ENCODE measurements at places on chromosomes 2 and 18. TPM values are rescaled to one million over a fixed set of nuclear protein-coding genes. Genes with fewer than 3 reads are reported as not detected.

GRCh38 chr2:197280015-197280702 lies 30.4 kb downstream of the ANKRD44 start:
- H3K27ac ChIP-seq, result no peak overlapping the region
- no peaks in the 10 kb centered on the region for H3K36me3 ChIP-seq

GRCh38 chr2:43009448-43009847 lies 217.0 kb downstream of the ZFP36L2 start:
- H3K4me3 ChIP-seq, result no peak overlapping the region
- H3K4me1 ChIP-seq, result no peaks in the 10 kb centered on the region
- DNase-seq, result no peak
- no peaks in the 10 kb centered on the region for H3K36me3 ChIP-seq
- no peak overlapping the region for H3K27ac ChIP-seq

- H3K36me3 ChIP-seq, result no peaks in the 10 kb centered on the region
- peaks cover 7% of the 10 kb centered on the region for H3K4me1 ChIP-seq
- H3K27ac ChIP-seq, result no peak overlapping the region
- no peak for DNase-seq
Measured at GRCh38 chr2:100041946-100042345, 100.4 kb downstream of the AFF3 start.

- H3K27me3 ChIP-seq, result no peaks in the 10 kb centered on the region
- no peaks in the 10 kb centered on the region for H3K4me1 ChIP-seq
- no peak overlapping the region for H3K27ac ChIP-seq
- H3K4me3 ChIP-seq, result no peak overlapping the region
- H3K36me3 ChIP-seq, result no peaks in the 10 kb centered on the region
Measured at GRCh38 chr2:140422759-140423158, 1642.6 kb upstream of the NXPH2 start.

DNA sequence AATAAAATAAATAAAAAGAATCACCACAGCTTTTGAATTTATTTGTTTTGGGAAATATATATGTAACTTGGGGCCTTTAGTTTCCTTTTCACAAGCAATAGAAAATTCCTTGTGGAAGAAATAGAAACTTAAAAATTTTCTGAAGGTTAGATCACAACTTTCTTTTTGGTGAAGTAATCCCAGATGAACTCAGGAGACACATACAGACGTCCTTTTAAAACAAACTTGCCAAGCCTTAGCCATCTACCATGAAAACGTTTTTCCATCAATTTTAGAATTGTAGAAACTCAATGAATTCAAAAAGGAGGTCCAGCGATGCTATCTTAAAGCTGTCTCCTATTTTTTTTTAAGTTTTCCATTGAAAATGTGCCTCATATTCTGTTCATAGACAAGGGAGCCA lies 225.6 kb downstream of the ASXL3 start:
- H3K4me3 ChIP-seq, result no peak overlapping the region
- H3K36me3 ChIP-seq, result no peaks in the 10 kb centered on the region
- DNase-seq, result no peak

GRCh38 chr2:238861013-238861730 lies 13.3 kb downstream of the TWIST2 start:
- no peaks in the 10 kb centered on the region for H3K4me1 ChIP-seq
- no peak for DNase-seq
- no peak overlapping the region for H3K4me3 ChIP-seq
- H3K36me3 ChIP-seq, result no peaks in the 10 kb centered on the region

GRCh38 chr18:68740966-68741365 lies 26.1 kb upstream of the TMX3 start:
- no peak overlapping the region for H3K4me3 ChIP-seq
- H3K27ac ChIP-seq, result no peak overlapping the region
- DNase-seq, result no peak
- no peaks in the 10 kb centered on the region for H3K36me3 ChIP-seq
- no peaks in the 10 kb centered on the region for H3K4me1 ChIP-seq

DNA sequence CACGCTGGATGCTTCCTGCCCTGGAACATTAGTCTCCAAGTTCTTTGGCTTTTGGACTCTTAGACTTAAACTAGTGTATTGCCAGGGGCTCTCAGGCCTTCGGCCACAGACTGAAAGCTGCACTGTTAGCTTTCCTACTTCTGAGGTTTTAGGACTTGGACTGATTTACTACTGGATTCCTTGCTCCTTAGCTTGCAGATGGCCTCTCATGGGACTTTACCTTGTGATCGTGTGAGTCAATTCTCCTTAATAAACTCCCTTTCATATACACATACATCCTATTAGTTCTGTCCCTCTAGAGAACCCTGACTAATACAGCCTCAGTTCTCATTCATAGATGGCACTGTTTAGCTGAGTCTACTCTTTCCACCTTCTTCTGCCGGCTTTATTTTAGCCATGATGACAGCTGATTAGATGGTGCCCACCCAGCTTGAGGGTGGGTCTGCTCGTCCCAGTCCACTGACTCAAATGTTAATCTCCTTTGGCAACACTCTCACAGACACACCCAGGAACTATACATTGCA lies 389.1 kb downstream of the NYAP2 start:
- no peaks in the 10 kb centered on the region for H3K27me3 ChIP-seq
- H3K36me3 ChIP-seq, result no peaks in the 10 kb centered on the region
- H3K27ac ChIP-seq, result no peak overlapping the region
- no peak overlapping the region for H3K4me3 ChIP-seq

GRCh38 chr18:73381016-73381698 lies 513.4 kb upstream of the NETO1 start:
- no peak for DNase-seq
- no peak overlapping the region for H3K4me3 ChIP-seq
- no peaks in the 10 kb centered on the region for H3K4me1 ChIP-seq
- no peaks in the 10 kb centered on the region for H3K27me3 ChIP-seq

DNA sequence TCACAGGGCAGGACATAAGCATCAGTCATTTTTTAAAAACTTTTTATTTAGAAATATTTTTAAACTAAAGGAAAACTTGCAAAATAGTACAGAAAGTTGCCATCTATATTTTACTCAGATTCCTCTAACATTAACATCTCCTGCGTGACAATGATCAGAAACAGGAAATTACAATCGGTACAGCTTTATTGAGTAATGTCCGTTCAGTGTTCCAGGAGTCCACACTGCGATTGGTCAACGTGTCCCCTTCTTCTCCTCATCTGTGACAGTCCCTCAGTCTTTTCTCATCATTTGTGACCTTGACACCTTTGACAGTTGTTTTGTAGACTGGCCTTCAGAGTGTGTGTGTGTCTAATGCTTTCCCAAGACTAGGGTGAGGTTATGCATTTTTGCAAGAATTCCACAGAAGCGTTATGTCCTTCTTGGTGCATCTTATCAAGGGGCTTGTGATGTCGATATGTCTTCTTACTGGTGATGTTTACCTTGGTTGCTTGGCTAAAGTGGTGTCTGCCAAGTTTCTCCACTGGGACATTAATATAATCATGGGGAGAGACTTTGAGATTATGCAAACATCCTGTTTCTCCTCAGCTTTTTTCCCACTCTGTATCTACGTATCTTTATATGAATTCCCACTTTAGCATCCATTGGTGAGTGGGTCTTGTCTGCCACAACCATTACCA lies 21.4 kb upstream of the TMEM177 start:
- no peaks in the 10 kb centered on the region for H3K4me1 ChIP-seq
- H3K27ac ChIP-seq, result no peak overlapping the region
- no peaks in the 10 kb centered on the region for H3K36me3 ChIP-seq
- DNase-seq, result no peak

DNA sequence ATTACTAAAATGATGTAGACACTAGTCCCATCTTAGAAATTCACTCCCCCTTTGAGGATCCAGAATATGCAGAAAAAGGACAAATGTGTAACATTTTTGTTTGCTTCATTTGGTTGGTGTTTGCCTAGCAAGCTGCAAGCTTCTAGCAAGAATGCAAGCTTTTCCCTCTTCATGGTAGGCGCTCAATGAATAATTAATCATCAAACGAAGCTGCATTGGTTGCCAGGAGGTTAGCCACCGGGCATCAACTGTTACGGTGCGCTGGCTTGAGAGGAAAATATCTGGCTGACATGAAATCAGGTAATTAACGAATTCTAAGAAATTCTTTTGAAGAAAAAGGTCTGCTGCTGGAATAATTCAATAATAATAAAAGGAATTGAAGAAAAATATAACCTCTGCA lies 341.0 kb upstream of the KYNU start:
- H3K27me3 ChIP-seq, result no peaks in the 10 kb centered on the region
- no peaks in the 10 kb centered on the region for H3K36me3 ChIP-seq
- H3K27ac ChIP-seq, result no peak overlapping the region
- H3K4me1 ChIP-seq, result no peaks in the 10 kb centered on the region

GRCh38 chr2:45276914-45277313 lies 267.7 kb upstream of the SIX2 start:
- no peaks in the 10 kb centered on the region for H3K27me3 ChIP-seq
- H3K36me3 ChIP-seq, result no peaks in the 10 kb centered on the region
- no peaks in the 10 kb centered on the region for H3K4me1 ChIP-seq
- DNase-seq, result no peak

DNA sequence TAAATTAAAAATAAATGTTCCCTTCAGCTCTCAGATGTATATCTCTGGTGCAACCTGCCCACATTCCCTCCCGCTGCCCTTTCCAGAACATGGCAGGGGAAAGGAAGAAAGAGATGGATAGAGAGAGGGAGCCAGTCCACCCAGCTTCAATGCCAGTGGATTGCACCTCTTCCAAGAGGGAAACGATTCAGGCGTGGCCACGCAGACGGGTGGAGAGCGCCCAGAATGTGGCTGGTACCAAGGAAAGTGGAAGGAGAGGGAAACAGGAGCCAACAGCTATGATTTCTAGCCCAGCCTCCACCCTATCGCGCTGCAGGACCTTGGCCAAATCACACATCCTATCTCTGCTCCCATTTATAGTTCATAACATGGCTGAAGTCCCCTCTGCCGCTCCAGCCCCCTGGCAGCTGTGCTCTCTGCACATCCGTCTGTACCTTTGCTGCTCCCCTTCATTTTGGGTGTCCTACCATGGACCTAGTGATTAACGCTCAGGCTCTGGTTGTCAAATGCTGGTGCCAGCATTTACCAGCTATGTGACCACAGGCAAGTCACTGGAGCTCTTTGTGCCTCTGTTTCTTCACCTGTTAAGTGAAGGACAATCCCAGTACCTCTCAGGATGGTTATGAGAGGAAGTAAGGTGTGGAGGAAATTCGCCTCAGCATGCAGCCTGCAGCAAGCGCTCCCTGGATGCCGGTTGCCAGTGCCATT lies 66.5 kb downstream of the SFXN5 start:
- H3K27ac ChIP-seq, result no peak overlapping the region
- H3K4me3 ChIP-seq, result no peak overlapping the region
- H3K27me3 ChIP-seq, result no peaks in the 10 kb centered on the region
- no peak for DNase-seq

GRCh38 chr2:119694470-119694844 lies 15.5 kb downstream of the TMEM177 start:
- H3K36me3 ChIP-seq, result no peaks in the 10 kb centered on the region
- no peaks in the 10 kb centered on the region for H3K27me3 ChIP-seq
- H3K4me1 ChIP-seq, result no peaks in the 10 kb centered on the region
- H3K4me3 ChIP-seq, result no peak overlapping the region
- no peak for DNase-seq

DNA sequence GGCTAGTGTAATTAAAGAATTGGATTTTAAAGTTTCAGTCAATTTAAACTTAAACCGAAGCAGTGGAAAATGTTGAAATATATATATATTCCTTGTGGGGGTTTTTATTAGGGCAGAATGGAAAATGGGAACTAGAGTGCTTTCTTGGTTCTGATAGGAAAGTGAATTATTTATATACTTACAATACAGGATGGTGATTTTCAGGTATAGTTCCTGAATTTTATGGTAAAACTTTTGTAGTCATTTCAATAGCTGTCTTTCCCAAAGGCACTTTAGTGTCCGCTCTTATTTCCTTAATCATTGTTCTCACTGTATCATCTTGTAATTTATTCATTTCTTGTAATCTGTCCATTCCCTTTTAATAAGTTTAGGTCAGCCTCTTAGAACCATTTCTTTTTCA lies 1.9 kb downstream of the RPL37A start:
- no peak for DNase-seq
- H3K27me3 ChIP-seq, result no peaks in the 10 kb centered on the region
- peaks cover 58% of the 10 kb centered on the region for H3K36me3 ChIP-seq
- H3K27ac ChIP-seq, result no peak overlapping the region

- no peaks in the 10 kb centered on the region for H3K4me1 ChIP-seq
- DNase-seq, result no peak
- no peak overlapping the region for H3K4me3 ChIP-seq
- no peaks in the 10 kb centered on the region for H3K27me3 ChIP-seq
Measured at GRCh38 chr2:240954436-240955305, 43.7 kb upstream of the SNED1 start.

CPO gene
- 0.35 TPM for total RNA-seq

EPB41L5 gene
- 11.3 TPM for total RNA-seq

HOXD3 gene
- total RNA-seq, result not detected

ASB18 gene
- 24.2 TPM for total RNA-seq

BCL2 gene
- 9.6 TPM for total RNA-seq

OXER1 gene
- total RNA-seq, result 0.30 TPM

MAL gene
- 4.5 TPM for total RNA-seq

STARD6 gene
- not detected for total RNA-seq

NEB gene
- total RNA-seq, result 1.8 TPM

REG3A gene
- not detected for total RNA-seq

TMEM200C gene
- 0.09 TPM for total RNA-seq

KCTD1 gene
- 12.4 TPM for total RNA-seq

Data from heart right ventricle (tissue), 16 donors.